Right renal cortex interstitium (tissue), 3 donors: ENCODE measurements at places on chromosomes 11 and 22.

DNA sequence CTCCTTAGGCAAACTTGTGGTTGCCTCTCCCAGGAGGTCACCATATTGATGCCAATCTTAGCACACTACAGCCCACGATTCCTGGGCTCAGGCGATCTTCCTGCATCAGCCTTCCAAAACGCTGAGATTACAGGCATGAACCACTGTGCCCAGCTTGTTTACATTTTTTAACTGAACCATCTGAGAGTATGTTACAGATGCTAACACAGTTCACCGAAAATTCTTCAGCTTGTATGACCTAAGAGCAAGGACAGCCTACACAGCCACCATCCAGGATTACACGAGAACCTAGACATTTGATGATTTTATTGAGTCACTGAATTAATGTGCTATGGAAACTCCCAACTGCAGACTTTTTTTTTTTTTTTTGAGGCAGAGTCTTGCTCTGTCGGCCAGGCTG lies 5.8 kb upstream of the LGALS1 start:
- no peak for DNase-seq

- no peak for DNase-seq
These were observed 12.5 kb downstream of the HSD17B12 start for GRCh38 chr11:43693069-43693468.

GRCh38 chr11:44577231-44577830 lies 11.9 kb downstream of the CD82 start:
- DNase-seq = no peak

GRCh38 chr11:116990061-116990473 lies 108.2 kb downstream of the SIK3 start:
- DNase-seq = no peak

- no peak for DNase-seq
These were observed 101.4 kb downstream of the SYT9 start for GRCh38 chr11:7353100-7353499.

- DNase-seq = no peak
These were observed 762 bp upstream of the TBC1D22A start for GRCh38 chr22:46761539-46762237.

GRCh38 chr11:9590717-9591116 lies 17.2 kb downstream of the WEE1 start:
- no peak for DNase-seq

GRCh38 chr11:128448981-128449713 lies 138.2 kb downstream of the ETS1 start:
- no peak for DNase-seq

DNA sequence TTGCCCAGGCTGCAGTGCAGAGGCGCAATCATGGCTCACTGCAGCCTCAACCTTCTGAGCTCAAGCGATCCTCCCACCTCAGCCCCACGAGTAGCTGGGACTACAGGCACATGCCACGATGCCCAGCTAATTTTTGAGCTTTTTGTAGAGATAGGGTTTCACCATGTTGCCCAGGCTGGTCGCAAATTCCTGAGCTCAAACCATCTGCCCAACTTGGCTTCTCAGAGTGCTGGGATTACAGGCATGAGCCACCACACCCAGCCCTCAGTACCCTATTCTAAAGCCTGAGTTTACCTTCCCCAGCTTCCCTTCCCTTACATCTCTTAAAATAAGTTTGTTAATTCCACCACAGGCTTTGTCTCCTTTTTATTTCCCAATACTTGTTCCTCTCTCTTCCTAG lies 59.1 kb downstream of the AMBRA1 start:
- DNase-seq = no peak

GRCh38 chr11:7525424-7525823 lies 11.6 kb downstream of the PPFIBP2 start:
- no peak for DNase-seq

DNA sequence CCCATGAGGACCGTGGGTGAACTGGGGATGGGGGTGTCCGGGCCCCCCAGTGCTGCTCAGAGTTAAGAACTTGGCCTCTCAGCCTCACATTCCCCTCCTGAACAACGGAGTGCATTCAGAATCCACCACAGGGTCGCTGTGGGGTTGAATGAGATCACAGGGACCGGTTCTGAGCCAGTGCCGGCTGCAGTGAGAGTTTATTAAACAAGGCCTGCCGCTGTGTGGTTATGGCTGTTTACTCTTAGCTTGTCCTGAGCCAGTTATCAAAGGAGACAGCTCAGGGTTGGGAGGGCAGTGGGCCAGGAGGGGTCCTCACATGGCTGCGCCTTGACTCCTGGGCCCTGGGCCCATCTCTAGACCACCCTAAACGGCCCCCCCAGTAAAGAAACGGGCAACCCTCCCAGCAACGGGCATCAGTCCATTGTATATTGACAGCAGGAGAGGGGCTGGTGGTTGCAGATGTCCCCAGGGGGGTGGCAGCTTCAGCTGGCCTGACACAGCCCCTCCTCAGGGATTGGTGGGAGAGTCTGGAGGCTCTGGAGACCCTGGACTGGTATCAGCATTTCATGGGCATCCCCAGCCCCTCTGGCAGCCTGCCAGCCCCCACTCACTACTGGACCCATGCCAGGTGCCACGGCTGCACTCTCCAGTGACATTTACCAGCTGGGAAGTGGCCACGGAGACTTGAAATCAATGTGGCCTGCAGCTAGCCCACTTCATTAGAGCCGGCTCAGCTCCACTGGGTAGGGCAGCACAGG lies 15.1 kb upstream of the CABP7 start:
- no peak for DNase-seq

- DNase-seq = no peak
These were observed 31.8 kb downstream of the FAM118A start for GRCh38 chr22:45341498-45341897.

DNA sequence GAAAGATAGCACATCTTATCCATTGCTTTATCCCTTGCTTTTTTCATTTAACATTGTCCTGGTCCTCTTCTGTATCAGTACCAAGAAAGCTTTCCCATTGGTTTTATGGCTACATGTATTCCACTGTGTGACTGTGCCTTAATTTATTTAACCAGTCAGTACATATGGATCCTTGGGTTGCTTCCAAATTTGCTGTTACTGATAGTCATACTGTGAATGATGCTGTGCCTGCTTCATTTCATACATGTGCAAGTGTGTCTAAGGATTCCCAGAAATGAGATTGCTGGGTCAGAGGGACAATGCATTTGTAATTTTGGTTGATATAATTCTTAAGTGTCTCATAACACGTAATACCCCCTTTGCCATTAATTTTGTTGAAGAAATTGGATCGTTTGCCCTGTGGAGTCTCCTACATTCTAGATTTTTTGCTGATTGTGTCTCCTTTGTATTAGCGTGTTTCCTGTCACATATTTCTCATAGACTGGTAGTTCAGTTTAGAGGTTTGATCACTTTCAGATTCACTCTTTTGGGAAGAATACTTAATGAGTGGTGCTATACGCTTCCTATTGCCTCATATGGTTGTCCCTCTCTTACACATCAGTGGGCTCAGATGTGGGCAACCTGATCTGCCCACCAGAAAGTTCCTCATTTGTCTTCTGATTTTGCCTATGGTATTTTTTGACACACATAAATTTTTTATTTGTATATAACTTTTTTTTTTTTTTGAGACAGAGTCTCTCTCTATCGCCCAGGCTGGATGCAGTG lies 35.3 kb downstream of the MYBPC3 start:
- no peak for DNase-seq

DNA sequence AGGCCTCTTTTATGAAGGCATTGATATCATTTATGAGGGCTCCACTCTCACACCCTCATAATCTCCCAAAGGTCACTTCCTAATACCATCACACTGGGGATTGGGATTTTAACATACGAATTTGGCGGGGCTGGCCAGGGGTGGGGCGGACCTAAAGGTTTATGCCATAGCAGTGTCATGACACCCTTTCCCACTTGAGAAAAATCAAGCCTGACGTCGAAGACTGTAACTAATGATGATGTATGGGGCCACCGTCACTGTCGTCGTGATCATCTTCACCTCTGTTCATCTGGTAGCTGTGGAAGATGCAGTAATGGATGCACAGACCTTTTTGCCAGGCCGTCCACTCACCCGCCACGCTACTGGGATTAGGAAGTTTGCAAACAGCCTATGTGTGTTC lies 912.1 kb downstream of the TBC1D22A start:
- DNase-seq = no peak

DNA sequence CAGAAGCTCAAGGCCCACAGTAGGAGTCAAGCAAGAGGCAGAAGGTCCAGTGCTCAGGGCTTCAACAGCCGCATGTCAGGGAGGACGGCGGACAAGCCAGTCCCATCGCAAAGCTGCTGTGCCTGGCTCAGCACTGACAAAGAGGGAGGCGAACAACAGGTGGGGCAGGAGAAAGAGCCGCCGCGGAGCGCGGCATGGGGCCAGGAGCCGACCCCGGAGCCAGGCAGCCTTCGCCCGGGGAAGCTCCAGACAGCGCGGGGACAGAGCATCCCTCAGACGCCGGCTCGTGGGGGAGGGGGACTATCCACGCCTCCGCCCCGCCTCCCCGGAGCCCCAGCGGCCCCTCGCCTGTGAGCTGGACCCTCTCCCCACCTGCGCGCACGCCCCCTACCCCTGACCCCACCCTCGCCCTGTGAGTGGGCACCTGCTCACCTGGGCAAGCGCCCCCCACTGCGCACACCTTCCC lies 369 bp downstream of the DHCR7 start:
- no peak for DNase-seq

DNA sequence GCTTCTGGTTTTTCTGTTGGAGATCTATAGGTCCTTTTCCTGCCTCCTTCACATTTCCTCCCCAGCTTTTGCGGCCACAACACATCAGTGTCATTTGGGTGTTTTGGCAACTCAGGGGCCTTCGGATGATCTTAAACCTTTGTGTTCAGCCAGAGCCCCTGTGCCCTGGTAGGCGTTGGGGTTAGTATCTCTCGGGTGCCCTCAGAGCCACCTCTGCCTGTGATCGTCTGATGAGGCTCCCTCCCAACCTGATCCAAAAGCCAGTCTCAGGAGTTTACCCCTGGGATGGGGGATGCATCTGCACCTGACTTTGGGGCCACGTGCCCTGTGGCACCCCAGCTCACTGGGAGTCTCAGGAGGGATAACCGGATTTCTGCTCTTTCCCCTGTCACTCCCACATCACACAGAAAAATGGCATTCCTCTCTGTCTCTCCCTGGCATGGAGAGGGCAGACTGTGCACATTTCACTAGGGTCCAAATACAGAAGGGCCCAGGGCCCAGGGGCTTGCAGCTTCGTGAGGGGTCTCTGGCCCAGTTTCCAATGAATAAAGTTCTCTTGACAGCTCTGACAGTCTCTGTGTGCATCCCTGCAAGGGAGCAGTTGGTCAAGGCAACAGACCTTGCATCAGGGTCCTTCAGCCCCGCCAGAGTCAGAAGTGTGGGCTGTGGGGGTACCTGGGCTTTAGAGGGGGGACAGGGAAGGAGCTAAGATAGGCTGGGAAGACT lies 2.6 kb downstream of the RNF26 start:
- no peak for DNase-seq

DNA sequence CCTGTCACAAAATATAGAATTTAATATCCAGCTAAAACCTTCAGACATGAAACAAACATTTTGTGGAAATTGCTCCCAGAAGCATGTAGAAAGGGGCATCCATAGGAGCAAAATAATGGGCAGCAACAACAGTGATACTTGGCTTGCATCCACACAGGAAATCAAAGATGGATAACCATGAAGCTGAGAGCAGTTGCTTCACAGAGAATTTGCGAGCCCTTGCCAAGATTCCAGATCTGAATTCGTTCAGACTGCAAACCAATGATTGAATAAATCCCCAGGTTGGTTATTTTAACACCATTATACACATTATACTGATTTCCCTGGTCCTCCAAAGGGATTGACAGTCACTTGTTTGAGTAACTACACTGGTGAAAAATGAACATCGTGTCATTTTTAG lies 15.6 kb upstream of the OR51L1 start:
- DNase-seq = no peak

DNA sequence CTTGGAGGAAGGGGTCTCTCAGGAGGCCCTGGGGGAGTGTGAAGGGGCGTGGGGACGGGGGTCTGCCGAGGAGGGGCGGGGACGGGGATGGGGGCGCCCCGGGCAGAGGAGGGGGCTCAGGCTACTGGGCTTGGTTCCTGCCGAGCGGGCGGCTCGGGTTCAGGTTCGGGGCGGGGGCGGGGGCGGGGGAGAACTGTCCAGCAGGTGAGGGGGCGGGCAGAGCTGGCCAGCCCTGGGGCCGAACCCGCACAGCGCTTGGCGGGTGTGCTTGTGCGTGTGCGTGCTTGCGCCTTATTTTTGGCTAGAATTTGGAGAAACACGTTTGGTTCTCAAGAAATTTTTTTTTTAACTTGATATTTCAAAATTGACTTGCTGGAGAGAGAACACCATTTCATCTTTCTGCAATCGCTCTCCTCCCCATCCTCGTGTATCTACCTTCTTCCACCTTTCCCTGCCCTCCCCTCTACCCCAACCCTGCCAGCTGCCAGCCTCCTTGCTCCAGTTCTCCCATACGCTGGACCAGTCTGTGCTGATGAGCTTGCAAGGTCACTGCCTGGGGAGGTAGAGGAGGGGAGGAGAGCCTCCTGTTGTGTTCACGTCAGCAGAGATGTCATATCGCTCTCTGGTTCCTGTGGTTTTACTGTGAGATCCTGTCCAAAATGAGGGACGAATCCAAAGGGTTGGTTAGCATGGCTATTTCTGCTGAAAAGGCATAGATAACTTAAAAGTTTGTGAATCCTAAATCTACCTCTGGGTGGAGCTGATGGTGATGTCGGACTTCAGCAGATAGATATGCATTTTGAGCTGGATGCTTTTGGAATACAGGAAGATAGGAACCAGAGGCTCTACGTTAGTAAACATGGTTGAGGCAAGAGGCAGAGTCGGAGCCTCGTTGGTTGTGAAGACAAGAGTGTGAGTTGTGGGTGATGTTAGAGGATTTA lies 668 bp downstream of the MADD start:
- no peak for DNase-seq

GRCh38 chr11:12842933-12843636 lies 166.0 kb upstream of the RASSF10 start:
- DNase-seq = no peak

- DNase-seq = no peak
These were observed 74.0 kb upstream of the PHOX2A start for GRCh38 chr11:72317982-72318381.

- DNase-seq = no peak
These were observed at the start of gene APBB1 for GRCh38 chr11:6419009-6419631. Gene APBB1, minus strand, starts transcription at chr11:6419094. Its CDS starts 7,747 bp downstream, at chr11:6411347.
